ENCODE measurements at places on chromosomes 7 and 10.
A peak's percentile ranks its signal among the peaks of the same experiment; 100 is the strongest.

DNA sequence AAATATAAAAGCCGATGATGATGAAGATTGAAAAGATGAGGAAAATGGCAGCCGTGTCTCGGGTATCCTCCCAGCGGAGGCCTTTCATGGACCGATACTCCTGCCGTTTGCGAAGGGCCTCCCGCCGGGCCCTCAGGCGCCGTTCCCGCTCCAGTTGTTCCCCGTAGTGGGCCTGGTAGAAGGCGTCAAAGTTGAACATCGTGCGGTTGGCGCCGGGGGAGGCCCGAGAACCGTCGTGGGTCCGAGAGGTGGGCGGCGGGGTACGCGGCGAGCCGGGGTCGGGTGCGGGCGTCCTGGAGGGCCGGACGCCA, 553 bp downstream of the DNAJC30 start:
- no peak for DNase-seq

- DNase-seq, result no peak
These were observed 208.0 kb downstream of the GALNT17 start for GRCh38 chr7:71339924-71340323.

- DNase-seq, result no peak
These were observed 97.4 kb downstream of the CPED1 start for GRCh38 chr7:121085922-121086321.

DNA sequence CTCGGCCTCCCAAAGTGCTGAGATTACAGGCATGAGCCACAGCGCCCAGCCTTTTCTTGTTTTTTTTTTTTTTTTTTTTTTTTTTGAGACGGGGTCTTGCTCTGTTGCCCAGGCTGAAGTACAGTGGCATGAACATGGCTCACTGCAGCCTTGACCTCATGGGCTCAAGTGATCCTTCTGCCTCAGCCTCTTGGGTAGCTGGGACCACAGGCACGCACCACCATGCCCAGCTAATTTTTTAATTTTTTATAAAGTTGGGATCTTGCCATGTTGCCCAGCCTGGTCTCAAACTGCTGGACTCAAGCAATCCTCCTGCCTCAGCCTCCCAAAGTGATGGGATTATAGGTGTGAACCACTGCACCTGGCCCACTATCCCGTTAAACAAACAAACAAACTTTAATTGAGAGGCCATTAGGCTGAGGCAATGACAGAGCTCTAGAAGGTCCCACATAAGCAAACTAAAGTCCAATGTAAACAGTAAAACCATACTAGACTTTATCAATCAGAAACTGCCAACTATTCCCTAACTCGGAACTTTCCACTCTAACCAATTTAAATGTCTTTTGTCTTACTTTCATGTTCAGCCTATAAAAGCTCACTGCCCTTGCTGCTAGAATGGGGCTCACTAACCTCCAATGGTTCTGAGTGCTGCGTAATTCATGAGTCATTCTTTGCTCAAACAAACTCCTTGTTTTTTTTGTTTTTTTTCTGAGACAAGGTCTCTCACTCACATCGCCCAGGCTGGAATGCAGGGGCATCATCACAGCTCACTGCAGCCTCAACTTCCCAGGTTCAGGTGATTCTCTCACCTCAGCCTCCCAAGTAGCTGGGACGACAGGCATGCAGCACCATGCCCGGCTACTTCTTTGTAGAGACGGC, 1.9 kb downstream of the DHX32 start:
- no peak for DNase-seq

GRCh38 chr10:101061624-101062231, at the start of gene KAZALD1:
TSS of gene KAZALD1 (plus strand) at chr10:101061989. CDS start at chr10:101062593, 604 bp downstream.
- DNase-seq, result peak; percentile 84

DNA sequence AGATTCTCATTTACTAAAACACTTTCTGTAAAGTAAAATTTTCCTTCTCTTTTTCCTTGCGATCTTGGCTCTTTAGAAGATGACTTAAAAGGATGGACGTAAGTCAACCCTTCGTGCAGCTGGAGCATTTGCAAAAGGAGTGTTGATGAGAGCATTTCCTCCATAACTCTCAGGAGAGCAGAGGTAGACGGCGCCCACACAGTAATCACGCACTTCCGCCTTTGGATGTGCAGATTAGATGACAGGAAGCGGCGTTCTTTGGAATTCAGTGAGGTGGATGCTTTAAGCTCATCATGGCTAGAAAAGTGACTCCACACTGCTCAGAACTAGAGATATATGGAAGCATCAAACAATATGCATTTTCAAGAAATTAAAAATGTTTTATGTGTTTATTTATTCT, 43.0 kb upstream of the NPS start:
- no peak for DNase-seq

DNA sequence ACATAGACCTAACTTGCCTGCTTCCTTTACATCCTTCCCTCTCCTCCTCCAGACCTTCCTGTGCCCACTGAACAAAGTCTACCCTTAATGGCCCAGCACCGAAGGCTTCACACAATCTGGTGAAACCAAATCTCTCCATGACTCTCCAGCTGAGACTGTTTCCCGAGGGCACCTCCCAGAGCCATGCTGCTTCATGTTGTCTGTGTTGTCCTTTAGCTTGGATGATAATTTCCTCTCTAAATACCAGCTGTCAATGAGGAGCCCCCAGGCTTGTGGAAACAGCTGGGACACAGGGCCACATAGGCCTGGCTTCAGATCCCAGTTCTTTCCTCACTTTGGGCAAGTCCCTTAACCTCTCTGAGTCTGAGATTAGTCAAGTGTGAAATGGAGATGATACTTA, 54.3 kb downstream of the DLD start:
- DNase-seq, result no peak

DNA sequence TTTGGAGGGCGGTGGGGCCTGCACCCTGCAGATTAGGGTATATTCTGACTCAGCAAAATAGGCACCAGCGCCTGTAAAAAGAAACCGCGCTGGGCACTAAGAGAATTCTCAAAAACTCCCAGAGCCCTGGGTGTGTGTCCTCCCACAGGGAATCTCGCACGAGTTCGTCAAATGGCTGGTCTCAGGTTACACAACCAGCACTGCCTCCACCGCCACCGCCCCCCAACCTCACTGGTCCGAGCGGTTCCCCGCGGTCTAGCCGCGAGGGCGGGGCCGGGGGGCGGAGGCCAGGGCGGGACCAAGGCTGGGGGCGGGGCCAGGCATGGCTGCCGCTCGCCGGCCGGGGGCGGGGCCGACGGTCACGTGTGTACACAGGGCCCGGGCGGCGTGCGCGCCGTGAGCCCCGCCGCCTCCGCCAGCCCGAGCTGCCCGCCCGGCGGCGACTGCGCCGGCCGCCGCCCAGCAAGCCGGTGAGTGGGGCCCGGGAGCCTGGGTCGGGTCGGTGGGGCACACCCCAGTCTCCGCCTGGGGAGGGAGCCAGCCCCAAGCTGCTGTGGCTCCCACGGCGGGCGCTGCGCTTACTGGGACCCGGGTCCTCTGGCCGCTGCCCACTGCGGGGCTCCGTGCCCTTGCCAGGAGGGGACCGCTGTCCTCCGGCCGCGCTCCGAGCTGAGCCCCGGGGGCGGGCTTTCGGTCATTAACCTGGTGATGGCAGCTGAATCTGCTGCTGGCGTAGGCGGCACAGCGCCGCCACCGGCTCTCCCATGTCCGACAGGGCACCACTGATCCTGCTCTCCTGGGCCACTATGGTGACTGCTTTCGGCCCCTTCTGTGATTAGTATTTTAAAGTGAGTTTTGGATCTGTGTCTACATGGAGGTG, at the start of gene GPR146:
TSS of gene GPR146 (plus strand) at position 358 of the 880 bp plus-strand sequence. CDS start 12,970 bp downstream, outside the sequence.
- DNase-seq, result peak; percentile 95

- no peak for DNase-seq
These were observed 124.2 kb upstream of the MKLN1 start for GRCh38 chr7:131203291-131203976.

GRCh38 chr7:41861642-41862041, 158.8 kb upstream of the INHBA start:
- no peak for DNase-seq

GRCh38 chr7:113331155-113331898, 213.0 kb upstream of the SMIM30 start:
- DNase-seq, result no peak

- no peak for DNase-seq
These were observed 28.2 kb downstream of the MEOX2 start for GRCh38 chr7:15658247-15658646.

DNA sequence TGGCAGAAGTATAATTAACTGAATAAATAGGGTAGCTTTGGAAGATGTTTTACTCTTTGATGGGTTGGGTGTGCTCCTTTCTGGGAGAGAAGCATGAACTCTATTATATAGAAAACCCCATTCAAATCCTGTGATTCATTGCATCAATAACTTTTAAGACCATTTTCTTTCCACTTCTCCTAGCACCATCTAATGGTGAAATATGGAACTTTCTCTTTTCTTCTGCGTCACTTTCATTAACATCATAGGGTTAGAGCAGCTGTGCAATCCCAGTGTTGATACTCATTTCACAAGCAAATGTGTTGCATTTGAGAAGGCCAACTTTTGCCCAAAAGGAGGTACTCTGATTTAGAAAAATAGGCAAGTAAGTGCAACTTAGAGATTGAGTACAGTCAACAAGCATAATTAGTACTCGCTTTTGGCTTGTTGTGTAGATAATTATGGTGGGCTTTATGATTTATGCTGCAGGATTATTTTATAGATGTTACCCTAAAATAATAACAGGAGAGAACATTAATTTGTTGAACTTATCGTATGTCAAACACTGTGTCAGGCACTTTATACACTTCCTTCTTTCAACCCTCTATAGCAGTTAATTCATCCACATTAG, 92.9 kb downstream of the CPED1 start:
- peak; percentile 79 for DNase-seq

- DNase-seq, result peak; percentile 77
These were observed 84.7 kb downstream of the SNX10 start for GRCh38 chr7:26376175-26376917.

DNA sequence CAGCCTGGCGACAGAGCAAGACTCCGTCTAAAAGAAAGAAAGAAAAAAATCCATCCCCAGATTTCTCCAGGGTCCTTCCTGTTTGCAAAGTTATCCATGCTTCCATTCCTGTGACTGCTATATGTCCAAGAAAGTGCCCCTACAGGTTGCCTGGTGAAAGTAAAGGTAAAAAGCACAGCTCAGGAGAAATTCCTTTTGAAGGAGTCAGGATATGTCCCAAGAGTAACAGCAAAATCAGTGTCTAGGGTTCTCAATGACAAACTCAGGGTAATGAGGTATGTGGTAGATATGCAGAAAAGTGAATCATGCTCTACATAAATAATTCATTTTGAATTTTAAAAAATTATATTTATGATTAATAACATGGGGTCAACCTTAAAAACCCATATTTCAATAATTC, 91.5 kb downstream of the CTTNBP2 start:
- DNase-seq, result no peak

- DNase-seq, result no peak
These were observed 92.4 kb upstream of the KMT2E start for GRCh38 chr7:104921596-104921995.

Measured in left kidney (tissue), 8 donors.